Hindlimb muscle (tissue), 1 donor: ENCODE measurements at places on chromosomes 5 and 9. TPM values are rescaled to one million over a fixed set of nuclear protein-coding genes. Genes with fewer than 3 reads are reported as not detected.

GRCh38 chr9:84916769-84917168 lies 247.2 kb downstream of the NTRK2 start:
- DNase-seq, result no peak

The SPATA31E1 gene
- not detected for polyA plus RNA-seq

The MLANA gene
- polyA plus RNA-seq, result 1.4 TPM

DNA sequence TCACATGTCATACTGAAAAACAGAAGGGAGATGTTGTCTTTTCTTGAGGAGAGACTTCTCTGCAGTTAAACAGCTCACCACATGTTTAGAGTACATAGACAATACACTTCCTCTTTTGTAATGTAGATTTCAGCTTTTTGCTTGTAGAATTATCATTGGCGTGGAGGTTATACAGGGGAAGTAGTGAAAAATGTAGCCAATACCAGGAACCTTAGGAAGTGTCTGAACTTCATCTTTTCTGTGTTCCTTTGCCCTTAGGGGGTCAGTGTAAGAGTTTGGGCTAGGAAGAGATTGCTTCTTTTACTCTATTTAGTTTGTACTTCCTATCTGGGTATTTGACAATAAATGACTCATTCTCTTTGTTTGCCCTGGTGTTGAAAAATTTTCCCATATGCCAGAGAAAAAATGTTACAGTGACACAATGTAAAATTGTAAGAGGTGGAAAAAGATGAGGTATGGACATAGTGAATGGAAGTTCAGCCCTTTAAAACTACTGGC lies 21.0 kb upstream of the CDKN2B start:
- no peak for DNase-seq

GRCh38 chr5:158856794-158857193 lies 242.9 kb downstream of the EBF1 start:
- DNase-seq, result no peak

DNA sequence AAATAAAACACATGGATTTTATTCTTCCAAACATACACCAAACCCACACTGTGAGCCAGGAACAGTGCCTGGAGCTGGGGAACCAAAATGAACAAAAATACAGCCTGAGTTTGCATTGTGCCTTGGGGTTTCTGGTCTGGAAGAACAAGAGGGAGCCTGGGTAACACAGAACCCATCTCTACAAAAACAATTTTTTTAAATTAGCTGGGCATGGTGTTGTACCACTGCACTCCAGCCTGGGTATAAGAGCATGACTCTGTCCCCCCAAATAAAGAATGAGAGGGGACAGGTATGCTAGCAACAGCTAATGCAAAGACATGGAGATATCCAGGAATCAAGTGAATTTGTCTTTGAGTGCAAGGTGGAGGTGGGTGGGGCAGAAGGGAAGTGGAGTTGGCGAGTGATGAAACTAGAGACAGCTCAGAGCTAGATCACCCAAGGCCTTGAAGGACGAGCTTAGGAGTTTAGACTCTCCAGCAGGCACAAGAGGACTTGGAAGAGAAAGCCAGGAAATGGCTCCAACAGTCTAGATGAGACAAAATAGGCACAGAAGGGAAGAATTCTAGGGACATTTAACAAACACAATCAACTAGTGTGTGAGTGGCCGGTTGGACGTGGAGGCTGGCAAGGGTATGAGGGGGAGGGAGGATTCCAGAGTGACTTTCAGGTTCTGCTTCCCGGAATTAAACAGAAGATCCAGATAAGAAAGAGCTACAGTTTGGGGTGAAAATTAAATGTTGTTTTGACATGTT lies 47.4 kb downstream of the FNBP1 start:
- DNase-seq, result no peak
